ENCODE measurements at places on chromosomes 12 and 14. TPM values are rescaled to one million over a fixed set of nuclear protein-coding genes. Genes with fewer than 3 reads are reported as not detected.

The ADAMTS20 gene
- not detected for total RNA-seq

DNA sequence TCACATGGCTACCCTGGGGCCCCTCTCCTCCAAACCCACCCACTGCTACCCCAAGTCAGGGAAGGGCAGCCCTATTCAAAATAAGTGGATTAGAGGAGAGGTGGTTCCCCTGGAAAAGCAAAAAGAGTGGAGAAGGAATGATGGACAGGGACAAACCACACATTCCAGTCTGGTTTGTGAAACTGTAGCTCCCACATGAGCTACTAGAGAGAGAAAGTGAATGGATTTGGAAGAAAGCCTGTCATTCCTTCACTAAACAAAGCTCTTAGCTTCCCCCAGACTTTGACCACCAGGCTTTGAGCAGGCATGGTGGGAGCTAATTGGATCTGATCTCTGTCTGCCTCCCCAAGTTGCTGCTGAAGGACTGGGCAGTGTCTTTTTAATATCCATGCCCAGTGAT is 28.0 kb downstream of the CCDC63 start:
- no peak for DNase-seq

- no peak for DNase-seq
Measured at GRCh38 chr12:8819666-8819980, 2.8 kb upstream of the A2ML1 start.

GRCh38 chr12:8692573-8692972 is 5.2 kb upstream of the RIMKLB start:
- DNase-seq, result peak; percentile 84

DNA sequence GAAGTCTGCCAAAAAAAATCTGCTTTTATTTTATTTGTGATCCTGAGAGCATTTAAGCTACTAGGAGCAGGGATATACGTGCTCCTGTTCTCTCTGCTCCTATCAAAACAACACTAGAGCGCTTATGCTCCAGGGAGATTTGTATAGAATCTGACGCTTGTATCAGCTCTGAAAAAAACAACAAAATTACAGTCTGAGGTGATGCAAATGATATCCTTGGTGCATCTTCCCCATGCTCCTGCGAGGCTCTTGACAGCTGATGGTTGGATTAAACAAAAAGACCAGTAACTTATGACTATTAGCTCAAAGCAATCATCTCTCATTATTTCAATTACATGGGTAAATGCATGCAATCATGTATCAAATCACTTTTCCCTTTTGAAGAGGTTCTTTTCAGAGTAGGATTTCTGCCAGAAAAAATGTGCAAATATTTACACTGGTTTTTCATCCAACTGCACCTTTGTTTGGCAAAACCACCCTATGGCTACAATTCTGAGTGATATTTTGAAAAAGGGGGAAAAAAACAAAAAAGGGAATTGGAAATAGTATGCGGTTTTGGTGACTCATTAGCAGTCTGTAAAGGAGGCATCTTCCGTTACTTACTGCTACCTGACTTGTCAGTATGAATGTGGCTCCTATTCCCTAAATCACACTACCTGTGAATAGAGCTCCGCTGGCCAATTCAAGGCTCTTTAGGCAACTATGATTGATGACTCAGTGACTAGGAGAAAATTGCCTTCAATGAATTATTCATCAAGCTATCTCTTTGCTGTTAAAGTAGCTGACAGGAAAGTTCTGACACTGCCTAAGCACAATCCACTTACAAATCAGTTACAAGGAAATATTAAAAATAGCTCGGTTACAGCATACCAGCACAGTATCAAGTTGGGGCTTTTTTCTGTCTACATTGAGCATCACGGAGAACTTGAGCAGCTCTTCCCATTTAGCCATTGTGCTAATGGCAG is 450.0 kb downstream of the FOXG1 start:
- DNase-seq, result no peak

The DPPA3 gene
- total RNA-seq, result not detected

The NUP37 gene
- total RNA-seq, result 20.2 TPM

DNA sequence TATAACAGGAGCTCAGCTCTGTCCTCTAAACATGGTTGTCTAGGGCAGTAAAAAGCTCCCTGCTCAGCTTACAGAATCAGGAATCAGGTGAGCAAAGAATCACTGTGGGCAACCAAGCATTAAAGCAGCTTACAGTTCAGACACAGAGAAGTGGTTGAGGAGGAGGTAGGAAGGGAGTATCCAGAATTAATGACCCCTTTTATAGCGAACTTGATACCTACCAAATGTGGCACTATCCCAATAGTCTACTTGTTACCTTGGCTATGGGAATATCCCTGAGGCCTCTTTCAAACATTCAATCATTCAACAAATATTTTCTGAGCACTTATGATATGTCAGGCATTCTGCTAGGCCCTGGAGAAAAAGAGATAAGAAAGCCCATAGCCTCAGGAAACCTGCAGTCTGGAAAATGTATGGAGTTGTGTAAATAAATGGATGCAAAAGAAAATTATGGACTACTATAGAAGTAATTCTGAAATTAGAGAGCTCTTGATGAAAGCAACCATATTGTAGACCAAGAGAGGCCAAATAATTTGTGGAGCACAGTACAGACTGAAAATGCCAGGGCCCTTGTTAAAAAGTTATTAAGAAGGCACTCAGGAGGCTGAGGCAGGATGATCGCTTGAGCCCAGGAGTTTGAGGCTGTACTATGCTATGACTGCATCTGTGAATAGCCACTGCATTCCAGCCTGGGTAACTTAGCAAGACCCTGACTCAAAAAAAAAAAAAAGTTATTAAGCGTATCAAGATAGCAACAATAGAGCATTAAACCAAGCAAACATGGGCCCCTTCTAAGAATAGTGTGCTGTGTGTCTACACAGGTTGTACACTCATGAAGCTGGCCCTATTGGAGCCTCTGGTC is 134.0 kb upstream of the CPSF6 start:
- DNase-seq, result no peak

The NGDN gene
- 46.2 TPM for total RNA-seq

The PRB3 gene
- total RNA-seq, result not detected

Measured in sigmoid colon (tissue), 7 donors.